Urothelium cell line (cell line): ENCODE measurements at places on chromosomes 2 and 18.

- DNase-seq, result no peak
These were observed 27.8 kb upstream of the KCNF1 start for GRCh38 chr2:10883801-10884478.

GRCh38 chr2:138712212-138712979 is 67.8 kb downstream of the NXPH2 start:
- no peak for DNase-seq

DNA sequence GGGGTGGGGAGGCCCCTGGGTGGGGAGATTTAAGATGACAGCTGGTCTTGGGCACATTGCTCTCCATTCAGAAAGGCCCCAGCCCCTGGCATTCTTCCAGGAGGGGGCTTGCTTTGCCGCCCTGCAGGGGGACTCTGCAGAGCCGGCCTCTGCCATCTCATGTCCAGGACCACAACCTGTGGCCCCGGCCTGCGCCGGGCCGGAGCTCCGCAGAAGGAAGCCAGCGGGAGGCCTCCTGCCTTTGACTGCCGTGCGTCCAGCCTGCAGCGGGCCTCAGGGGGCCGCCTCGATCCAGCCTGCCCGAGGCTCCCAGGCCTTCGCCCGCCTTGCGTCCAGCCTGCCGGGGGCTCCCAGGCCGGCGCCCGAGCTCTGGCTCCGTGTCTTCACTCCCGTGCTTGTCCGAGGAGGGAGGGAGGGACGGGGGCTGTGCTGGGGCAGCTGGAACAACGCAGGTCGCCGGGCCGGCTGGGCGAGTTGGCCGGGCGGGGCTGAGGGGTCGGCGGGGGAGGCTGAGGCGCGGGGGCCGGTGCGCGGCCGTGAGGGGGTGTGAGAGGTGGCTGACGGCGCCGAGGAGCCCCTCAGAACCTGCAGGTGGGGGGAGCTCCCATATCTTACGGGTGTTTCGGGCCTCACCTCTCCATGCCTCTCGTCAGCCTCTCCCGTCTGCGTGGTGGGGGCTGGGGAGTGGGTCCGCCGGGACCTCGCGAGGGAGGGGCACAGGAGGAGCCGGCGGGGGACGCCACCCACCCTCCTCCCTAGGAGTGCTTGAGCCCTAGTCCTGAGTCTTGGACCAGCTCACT is 20.4 kb downstream of the GPC1 start:
- DNase-seq, result no peak

DNA sequence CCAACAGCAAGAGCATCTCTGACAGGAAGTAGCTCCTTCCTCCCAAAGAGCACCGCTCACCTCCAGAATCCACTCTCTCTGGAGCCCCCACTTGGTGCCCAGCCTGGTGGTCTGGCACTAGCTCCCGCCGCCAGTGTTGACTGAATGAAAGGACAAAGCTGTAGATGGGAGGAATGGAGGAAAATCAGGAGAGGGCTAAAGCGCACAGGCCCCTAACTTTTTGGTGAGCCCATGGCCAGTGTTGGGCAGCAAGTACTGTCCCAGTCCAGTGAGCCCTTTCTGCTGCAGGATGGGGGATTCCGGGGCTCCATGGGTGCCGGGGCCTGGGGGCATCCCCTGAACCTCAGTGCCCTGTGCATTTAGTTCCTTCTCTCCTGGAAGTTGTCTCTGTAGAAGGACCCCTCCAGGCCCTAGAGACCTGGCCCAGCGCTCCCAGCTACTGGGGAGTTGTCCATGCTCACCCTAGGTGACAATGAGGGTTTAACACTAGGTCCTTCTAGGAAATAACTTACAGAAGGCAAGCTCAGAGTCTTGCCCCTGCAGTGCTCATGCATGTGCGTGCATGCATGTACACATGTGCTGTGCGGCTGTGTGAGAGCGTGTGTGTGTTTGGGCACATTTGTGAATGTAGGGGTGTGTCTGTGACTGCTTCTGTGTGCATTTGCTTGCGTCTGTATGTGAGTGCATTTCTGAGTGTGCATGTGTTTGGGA is 33.6 kb downstream of the GLI2 start:
- no peak for DNase-seq

DNA sequence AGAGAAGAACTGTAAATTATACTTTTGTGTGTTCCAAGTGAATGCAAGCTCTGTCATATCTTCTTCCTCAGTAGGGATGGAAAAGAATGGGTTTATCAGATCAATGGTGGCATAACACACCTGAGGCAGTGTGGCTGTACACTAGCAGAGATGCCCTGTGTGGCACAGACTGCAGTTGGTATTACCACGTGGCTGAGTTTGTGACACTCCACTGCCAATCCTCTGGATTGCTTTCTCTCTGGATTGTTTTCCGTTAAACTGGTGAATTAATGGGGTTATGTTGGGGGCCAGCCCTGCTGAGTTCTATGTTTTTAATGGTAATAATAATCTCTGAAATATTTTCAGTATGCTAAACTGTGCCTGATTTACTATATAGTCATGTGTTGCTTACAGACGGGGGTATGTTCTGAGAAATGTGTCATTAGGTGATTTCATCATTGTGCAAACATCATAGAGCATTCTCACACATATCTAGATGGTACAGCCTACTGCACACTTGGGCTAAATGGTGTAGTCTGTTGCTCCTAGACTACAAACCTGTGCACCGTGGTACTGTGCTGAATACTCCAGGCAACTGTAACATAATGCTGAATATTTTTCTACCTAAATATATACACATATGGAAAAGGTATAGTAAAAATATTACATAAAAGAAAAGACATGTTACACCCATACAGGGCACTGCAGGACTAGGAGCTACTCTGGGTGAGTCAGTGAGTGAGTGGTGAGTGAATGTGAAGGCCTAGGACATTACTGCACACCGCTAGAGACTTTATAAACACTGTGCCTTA is 84.7 kb upstream of the ST6GAL2 start:
- no peak for DNase-seq

- no peak for DNase-seq
These were observed 99.2 kb upstream of the ASAP2 start for GRCh38 chr2:9107168-9108025.

GRCh38 chr2:219713110-219713509 is 85.7 kb downstream of the SLC4A3 start:
- DNase-seq, result no peak

GRCh38 chr18:22063102-22063501 is 106.3 kb upstream of the GATA6 start:
- no peak for DNase-seq

DNA sequence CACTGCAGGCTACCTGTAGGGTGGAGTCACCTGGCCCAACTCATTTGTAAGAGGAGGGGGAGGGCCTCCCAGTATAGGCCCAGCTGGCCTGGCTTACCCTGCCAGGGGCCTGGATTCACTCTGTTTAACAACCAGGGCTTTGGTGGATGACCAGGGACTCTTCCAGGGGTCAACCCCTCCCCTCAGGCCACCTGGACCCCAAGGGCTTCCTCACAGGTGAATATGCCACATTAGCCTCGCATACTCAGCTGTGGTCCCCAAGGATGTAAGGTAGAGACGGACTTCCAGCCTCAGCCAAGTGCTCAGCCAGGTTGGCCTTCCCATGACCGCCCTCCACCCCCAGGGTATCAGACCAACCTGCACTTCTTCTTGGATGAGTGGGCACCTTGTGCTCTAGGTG is 8.8 kb upstream of the SH3RF3 start:
- DNase-seq, result no peak

GRCh38 chr2:39128919-39129391 is 8.1 kb upstream of the SOS1 start:
- DNase-seq, result no peak

GRCh38 chr2:212995920-212996319 is 155.5 kb downstream of the IKZF2 start:
- no peak for DNase-seq

DNA sequence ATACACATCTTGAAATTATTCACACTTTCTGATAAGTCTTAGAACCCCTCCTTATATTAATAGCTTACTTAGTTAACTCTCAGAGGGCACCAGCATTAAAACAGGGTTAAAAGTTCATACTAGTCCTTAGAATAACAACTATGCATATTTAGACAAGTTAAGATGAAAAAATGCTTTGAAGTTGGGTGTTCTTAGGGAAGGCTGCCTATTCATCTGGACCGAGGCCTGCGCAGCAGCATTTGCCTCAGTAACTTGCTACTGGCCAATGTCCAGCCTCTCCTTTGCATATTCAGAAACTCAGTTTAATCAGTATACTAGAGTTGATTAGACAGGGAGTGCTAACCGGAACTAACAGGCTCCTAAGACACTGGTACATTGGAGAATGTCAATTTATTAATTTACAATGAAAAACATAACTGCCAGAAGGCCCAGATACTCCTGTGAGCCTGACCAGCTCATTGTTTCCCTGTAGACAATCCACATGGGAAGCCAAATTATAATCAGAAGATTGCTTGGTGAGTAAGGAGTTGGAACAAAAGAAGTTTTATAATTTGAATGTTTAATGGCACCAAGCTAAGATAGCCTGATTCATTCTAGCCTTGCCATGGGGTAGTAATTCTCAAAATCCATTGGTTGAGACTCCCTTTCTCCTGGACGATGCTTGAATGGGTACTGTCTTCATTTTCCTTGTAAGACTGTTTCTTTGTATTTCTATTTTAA is 48.9 kb downstream of the DYNC1I2 start:
- DNase-seq, result no peak

- no peak for DNase-seq
These were observed 946.0 kb upstream of the CHAC2 start for GRCh38 chr2:52821631-52822030.

DNA sequence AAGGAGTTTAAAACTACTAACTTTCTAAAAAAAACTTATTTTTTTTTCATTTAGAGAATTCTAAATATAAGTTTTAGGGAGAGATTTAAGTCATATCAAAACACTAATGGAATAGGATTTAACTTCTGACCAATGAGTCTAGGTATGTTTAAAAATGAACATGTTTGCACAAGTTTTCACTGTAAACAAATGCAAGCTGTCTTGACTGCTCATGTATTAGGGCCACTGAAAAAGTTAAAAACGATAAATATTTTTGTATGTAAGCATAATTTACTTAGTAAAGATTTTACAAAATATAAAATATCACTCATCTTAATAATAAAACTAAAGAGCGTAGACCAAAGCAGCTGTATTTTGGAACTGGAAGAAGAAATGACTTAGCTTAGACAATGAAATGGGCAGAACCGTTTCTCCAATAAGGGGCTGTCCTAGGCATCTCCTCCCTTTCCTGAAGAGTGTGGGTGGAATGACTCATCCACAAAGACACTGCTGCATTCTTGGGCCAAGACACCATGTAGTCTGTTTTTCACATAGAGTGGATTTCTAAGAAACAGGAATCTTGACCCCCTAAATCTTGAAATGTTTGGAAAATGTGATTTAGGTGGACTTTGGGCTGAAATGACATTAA is 118.8 kb downstream of the MEP1B start:
- DNase-seq, result peak; percentile 67

DNA sequence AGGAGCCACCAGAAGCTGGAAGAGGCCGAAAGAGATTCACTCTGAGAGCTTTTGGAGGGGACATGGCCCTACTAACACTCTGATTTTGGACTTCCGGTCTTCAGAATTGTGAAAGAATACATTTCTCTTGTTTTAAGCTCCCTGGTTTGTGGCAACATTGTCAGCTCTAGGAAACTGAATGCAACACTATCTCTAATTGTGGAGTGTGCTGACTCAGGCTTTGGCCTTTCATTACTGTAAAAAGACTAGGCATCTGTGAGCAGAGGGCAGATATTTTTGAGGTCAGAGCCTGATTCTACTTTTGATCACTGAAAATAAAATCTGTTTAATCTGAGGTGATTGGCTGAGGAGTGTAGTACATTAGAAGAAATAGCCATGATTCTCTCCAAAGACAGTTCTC is 185.4 kb upstream of the FAM98A start:
- no peak for DNase-seq

GRCh38 chr2:126835261-126835660 is 63.4 kb upstream of the TEX51 start:
- DNase-seq, result no peak

DNA sequence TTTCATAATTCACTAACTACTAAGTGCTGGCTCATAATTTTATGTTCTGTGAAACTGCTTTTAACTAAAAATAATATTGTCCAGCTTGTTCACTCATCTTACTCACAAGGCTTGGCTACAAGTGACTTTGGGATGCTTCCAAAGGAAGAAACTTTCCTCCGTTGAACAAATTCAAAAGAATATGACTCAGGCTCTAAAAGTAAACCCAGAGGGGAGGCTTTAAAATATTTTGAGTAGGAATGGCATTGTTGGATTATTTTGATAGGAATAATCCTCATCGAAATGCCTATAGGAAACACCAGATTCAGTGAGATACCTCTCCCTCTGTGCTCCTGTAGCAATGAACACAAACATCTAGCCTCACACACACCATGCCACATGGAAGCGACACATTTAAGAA is 25.2 kb upstream of the TLK1 start:
- DNase-seq, result no peak

DNA sequence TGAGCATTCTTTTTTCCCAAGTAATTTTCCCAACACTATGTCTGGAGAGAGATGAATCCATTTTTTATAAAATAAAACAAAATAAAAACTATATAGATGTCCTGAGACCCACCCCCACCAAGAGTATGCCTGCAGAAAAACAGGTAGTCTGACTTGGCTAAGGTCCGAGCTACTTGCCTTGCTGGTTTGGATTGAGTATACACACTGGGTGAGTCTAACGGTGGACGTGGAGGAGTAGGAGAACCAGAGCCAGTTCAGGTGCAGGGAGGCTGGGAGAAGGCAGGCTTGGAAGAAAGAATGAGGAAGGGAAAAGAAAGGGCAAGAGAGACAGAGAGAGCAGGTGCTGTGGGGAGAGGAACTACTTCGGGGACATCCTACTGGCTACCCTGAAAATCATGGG is 21.3 kb upstream of the AFTPH start:
- no peak for DNase-seq
